ENCODE measurements at places on chromosomes 11 and 22.

GRCh38 chr22:23698673-23699235, 7.9 kb downstream of the RGL4 start:
- no peak for DNase-seq

DNA sequence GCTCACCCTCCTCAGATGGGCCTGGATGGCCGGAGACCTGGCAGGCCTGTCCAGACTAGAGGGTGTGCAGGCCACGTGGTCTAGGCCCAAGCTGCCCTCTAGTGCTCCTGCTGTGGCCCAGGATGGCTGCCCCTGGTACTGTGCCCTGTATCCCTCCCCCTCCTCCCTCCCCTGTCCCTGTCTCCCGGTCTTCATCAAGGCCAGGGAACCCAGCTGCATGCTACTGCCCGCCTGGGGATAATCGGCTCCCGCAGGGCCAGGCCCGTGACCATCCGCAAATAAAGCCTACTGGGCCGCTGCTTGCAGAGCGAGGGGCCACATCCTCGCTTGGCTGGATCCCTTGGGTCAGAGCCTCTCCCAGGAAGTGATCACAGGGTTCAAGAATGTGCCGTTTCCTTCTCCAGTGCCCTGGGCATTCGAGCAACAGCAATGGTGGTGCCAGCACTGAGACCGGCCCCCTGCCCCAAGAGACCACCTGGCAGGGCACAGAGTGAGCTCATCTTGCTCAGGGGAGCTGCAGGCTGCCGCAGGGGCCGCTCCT, 51.1 kb downstream of the WNT7B start:
- no peak for DNase-seq

DNA sequence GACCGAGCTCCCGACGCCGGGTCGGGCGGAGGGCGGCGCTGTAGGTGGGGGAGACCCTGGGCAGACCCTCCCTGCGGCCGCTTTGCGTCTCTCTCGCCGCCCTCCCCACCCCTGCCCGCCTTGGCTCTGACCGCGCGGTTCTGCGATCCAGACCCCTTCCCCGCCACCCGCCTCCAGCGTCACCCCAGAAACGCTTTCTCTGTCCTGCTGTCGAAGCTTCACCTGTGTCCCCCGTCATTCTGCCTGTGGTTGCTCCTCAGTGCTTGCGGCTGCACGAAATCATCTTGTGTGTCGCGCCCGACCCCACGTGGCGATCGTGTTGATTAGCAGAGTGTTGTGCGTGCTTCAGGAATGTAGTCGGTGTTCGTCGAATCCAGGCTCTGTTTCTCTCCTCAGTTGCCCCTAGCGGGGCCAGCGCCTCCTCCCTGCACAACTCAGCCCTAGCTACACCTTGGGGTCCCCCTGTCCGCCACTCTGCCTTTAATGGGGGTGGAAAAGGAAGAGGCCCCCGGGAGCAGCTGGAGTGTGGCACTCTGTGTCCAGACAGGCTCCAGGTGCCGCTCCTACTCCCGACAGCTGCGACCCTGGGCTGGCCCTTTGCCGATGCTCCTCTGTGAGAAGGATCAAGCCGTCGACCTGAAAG, 851 bp downstream of the PTDSS2 start:
- peak; percentile 55 for DNase-seq

DNA sequence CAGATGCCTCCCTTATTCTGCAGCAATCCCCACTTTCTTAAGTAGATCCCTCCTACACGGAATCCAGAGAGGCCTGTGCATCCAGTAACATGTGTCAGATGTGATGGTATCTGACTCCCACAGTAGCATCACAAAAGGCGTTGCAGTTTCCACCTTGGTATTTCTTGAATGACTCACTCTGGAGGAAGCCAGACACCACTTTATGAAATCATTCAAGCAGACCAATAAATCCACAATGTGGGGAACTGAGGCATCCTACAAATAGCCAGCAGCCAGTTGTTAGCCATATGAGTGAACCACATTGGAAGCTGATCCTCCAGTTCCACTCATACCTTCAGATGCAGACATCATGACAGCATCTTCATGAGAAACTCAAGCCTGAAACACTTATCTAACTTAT, 798.1 kb downstream of the OPCML start:
- no peak for DNase-seq

DNA sequence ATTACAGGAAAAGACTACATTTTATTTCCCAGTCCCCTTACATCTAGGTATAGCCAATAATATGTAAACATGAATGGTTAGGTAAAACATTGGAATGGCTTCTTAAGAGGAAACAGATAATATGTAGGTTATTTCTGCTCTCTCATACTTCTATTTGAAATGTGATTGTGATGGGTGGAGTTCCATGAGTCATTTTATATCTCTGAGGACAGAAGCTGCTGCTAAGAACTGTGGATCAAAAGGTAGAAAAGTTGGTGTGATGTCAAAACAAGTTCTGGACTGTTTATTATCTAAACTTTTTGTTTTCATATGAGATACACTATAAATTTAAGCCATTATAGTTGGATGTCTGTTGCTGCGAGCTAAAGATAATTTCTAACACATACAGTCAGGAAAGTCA, 799.4 kb upstream of the TENM4 start:
- no peak for DNase-seq

- DNase-seq, result no peak
Observed at GRCh38 chr11:74380746-74381439, 17.3 kb downstream of the PGM2L1 start.

DNA sequence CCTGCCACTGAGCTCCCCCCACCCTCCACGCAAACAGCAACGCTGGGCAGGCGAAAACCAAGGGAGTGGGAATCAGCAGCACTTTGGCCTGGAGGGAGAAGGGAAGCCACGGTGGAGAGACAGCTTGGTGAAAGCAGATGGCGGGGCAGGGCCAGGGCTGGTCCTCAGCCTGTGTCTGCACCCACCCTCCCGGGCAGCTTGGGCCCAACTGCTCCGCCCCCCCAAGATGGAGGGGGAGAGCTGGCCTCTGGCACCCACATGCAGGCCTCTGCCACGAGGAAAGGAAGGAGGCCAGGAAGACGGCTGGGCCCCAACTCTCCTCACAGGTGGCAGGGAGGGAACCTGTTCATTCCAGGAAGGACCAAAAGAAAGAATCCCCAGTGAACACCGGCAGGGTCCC, 17.8 kb downstream of the MAFF start:
- DNase-seq, result no peak

DNA sequence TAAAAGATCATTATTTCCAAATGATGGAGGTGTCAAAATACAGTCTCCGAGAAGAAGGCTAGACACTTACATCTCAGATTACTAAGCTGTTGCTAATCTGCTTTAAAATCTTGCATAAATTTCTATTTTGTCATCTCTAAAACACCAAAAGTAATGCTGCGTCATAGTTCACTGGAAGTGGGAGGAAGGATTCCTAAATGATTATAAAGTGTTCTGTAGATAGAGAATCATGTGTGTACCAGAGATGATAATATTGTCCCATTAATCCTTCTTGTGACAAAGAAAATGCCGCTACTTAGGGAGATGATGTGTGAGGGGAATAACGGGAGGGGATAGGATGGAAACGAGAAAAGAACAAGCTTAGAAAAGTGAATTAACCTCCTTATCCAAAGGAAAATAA, 268.6 kb downstream of the JRKL start:
- no peak for DNase-seq

GRCh38 chr11:121661880-121662486, 209.2 kb upstream of the SORL1-AS1 start:
- no peak for DNase-seq

- DNase-seq, result no peak
Observed at GRCh38 chr11:116109228-116109627, 605.0 kb upstream of the CADM1 start.

DNA sequence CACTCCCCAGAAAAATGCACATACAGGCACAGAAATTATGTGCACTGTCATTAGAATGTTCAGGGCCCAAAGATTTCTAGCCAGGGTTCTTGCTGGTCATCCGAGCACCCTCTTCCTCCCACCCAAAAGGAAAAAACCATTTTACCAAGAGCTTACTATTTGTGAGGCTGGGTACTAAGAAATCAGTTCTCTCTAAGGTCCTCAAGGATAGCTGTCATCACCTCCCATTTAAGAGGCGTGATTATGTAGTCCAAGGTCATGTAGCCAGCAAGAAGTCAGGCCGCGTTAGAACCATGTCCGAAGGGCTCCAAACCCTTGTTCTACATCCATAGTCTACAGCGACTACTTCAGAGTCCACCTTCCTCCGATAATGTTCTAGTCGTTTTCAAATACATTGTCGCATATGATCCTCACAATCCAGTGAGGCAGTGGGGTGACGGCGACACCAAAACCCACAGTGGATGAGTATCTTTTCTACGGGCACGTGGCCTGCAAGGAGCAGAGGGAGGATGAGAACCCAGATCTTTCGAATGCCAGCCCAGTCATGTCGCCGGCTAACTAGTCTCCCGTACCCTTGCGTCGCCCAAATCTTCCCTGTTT, 634 bp downstream of the TIMM8B start:
- DNase-seq, result no peak
